T-helper 22 cell (primary cell): ENCODE measurements at places on chromosomes 13 and 19.

DNA sequence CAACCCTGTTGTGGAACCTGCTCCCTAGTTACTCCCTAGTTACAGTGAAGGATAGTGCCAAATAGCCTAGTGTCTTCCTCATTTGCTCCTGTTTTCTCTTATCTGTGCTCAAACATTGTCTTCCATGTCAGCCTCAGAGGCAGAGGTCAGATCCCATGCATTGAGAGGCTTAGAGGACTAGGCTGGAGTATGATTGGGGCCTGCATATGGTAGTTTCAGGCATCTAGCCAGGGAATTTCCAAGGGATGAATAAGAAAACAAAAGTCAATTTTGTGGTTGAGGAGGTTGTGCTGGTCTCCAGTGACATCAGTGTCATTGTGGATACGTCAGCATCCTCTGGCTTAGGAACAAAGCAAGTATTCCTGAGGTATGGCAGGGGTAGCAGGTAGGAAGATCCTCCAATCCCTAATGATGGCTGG lies 9.4 kb downstream of the ZNF546 start:
- DNase-seq = no peak

DNA sequence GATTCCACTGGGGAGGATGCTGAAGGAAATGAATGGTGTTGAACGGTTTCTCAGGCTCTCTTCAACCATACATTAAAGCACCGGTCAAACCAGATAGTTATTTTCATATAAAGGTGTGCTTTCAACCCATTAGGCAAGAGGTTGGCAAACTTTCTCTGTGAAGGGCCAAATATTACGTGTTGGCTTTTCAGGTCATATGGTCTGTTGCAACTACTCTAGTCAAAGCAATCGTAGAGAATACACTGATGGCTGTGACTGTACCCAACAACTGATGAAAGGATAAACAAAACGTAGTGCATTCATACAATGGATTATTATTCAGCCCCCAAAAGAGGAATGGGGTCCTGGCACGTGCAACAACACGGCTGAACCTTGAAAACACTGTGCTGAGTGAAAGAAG lies 5.8 kb downstream of the ZSCAN5A start:
- DNase-seq = no peak

DNA sequence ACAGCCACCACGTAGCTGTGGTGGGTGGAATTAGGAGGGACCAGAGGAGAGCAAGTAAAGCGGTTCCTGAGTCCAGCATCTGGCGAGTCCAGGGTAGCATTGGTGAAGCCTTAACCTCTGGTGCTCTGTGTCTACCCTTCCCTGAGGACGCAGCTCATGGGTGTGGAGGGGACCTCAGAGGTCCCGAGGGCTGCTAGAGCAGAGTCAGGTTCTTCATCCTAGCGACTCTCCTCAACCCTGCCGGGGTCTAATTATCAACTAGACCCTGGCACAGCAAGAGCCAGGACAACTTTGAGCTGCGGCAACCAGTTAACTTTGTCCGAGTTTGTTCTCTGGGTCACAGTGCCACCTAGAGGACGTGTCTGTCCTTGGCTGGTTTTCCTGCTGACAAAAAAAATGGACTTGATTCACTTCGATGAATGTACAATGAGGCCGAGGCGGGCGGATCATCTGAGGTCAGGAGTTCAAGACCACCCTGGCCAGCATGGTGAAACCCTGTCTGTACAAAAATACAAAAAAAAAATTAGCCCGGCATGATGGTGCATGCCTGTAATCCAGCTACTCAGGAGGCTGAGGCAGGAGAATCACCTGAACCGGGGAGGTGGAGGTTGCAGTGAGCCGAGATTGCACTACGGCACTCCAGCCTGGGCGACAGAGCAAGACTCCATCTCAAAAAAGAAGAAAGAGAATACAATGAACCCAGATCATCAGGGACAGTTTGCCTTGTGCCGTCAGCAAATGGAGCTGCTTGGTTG lies 25.0 kb downstream of the TSSK6 start:
- peak; percentile 57 for DNase-seq

DNA sequence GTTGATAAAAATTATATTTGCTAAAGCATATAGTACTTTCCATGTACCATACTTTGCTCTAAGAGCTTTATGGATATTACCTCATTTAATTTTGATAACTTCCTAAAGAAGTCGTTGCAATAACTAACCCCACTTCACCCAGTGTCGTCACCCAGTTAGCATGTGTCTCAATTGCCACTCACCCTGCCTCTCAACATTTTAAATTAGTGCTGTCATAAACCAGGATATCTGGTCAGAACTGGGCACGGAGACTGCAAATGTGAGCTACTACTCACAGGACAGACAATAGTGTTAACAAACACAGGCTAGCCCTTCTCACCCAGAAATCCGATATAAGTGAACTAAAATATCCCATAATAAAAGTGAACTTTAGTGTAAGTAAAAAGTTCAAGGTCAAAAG lies 430.6 kb downstream of the KLF12 start:
- no peak for DNase-seq

- no peak for DNase-seq
Measured at GRCh38 chr13:40622761-40623160, 43.7 kb downstream of the FOXO1 start.

DNA sequence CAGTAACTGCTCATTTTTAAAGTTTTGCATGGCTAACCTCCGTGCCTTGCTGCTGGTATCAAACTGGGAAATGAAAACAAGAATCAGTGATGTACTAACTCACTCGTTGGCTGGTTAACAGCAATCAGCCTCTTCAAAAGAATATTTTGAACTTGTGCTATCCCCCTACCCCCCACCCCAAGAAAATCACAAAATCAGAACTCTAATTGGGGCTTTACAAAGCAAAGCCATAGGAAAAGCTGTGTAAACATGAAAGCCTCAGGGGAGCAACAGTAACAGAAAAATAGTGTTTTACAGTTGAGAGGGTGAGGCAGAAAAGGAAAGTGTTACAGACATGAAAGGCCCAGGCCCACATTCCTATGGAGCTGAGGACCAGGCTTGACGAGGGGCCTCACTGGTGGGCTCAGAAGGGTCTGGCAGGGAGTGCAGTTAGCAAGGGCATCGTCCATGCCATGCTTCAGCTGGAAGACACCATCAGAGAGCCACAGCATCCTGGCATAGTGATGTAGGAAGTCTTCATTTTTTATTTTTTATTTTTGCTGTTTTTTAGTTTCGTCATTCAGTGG lies 217.6 kb downstream of the PCCA start:
- DNase-seq = no peak
